ENCODE measurements at places on chromosomes 5 and 9. TPM values are rescaled to one million over a fixed set of nuclear protein-coding genes. Genes with fewer than 3 reads are reported as not detected.

The VCAN gene
- total RNA-seq: 473 TPM

The C7 gene
- total RNA-seq: 58.0 TPM

The SCGB3A2 gene
- not detected for total RNA-seq

The ANKRD34B gene
- total RNA-seq: 2.7 TPM

The ADAMTS16 gene
- total RNA-seq: 12.3 TPM

The FIBCD1 gene
- 1.4 TPM for total RNA-seq

The NSG2 gene
- total RNA-seq: 105 TPM

The BAAT gene
- 0.22 TPM for total RNA-seq

The SAPCD2 gene
- total RNA-seq: 12.6 TPM

The ZNF454 gene
- 10.0 TPM for total RNA-seq

The GABRA1 gene
- total RNA-seq: 5.5 TPM

The NXNL2 gene
- total RNA-seq: 1.8 TPM

The KCNIP1 gene
- total RNA-seq: 82.4 TPM

The RMRP gene
- 50,424 TPM for total RNA-seq

The SPINK5 gene
- 0.06 TPM for total RNA-seq

The HTR4 gene
- total RNA-seq: 6.6 TPM

The HTR1A gene
- total RNA-seq: 3.2 TPM

The TAS2R1 gene
- total RNA-seq: 0.69 TPM

The IL17B gene
- total RNA-seq: 4.0 TPM

The ORM1 gene
- 5.2 TPM for total RNA-seq

The TMEM252 gene
- not detected for total RNA-seq

Measured in spinal cord (tissue), 10 donors.